ENCODE measurements at places on chromosomes 2 and 18.

DNA sequence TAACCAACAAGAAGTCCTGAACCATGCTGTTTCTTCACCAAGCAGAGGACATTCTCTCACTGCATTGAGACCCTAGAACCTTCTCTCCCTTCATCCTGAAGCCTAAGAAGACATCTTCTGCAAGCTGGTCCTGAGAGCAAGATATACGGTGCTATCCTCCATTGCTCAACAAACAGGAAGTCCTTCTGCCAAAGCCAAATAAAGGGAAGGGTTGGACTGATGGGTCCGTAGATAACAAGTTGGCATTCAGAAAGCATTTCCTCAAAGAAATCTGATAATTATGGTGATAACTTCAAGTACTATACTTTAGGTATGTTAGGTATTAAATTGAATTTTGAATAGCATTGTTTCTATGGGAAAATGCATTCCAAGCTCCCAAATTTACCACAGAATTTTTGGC, 23.3 kb downstream of the GRB14 start:
- no peak for DNase-seq

DNA sequence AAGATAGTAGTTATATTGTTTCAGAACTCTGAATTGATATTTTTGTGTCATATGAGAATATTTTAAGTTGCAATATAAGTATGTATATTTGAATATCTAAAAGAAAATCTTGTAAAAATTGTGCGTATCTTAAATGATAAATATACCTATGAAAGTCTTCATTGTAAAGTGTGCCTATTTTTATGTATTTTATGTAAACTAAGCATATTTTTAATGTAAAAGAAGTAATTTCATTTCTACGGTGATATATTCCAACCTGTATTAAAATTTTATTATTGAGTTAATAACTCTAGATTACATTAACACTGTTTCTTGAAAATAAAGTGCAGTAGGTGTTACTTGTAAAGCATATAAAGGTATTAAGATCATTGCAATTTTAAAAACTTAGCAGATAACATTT, 233.4 kb downstream of the PHLPP1 start:
- DNase-seq = no peak

DNA sequence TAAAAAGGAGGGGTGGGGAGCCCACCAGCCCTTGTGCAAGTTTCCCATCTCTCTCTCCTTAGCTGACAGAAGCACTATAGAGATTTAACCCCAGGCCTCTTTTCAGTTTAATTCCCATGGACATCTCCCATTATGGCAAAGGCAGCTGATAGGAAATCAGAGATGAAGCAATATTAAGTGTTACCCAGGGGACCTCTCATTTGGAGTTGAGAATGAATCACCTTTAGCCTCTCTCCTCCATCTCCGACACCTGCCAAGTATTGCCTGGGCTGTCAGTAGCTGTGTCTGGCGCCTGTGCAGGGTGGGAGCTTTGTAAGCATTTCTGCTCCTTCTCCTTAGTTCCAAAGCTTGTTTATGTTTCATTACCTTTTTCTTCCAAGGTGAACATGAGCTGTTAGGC, 109.0 kb downstream of the AQP4 start:
- no peak for DNase-seq

- no peak for DNase-seq
Observed at GRCh38 chr18:73893880-73894279, 253.8 kb downstream of the FBXO15 start.

- no peak for DNase-seq
Observed at GRCh38 chr2:135845257-135845656, 8.3 kb upstream of the LCT start.

- DNase-seq = no peak
Observed at GRCh38 chr18:79343567-79344207, 52.0 kb upstream of the NFATC1 start.

DNA sequence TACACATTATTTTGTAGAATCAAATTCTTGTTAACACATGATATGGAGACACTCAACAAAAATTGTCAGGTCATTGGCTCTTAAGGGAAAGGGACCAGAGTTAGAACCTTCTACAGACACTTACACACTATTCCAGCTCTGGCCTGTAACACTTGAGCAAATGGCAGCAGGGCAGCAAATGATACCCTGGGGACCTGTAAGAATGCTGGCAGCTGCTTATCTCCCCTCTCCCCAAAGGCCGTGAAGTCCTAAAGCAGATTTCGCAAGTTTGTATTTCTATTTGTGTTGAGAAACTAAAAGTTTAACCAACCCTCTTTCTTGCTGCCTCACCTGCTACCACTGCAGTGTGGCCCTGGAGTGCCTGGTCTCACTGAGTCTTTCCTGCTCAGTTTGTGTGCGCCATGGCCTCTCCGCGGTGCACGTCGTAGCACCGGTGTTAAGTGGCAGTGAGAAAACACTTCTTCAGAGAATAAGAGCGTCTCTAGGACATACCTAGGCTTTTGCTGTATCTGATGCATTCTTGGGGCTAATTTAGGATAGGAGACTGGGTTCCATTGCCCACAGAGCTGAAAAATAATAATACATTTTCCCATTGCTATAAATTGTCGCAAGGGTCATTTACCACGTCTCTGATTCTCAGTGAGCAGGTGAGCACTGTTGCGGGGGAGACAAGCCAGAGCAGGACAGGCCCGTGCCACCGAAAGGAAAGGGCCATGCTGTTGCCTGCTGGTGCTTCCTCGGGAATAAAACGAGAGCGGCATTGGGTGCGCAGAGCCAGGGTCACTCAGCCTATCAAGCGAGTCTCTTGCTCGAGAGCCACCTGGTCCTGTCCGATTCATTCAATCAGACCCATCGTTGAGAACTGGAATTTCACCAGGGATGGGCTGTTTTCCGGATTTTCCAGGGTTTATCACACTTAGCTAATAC, 204.9 kb downstream of the PTGR3 start:
- DNase-seq = no peak

GRCh38 chr2:205739620-205740019, 57.3 kb downstream of the NRP2 start:
- DNase-seq = no peak

DNA sequence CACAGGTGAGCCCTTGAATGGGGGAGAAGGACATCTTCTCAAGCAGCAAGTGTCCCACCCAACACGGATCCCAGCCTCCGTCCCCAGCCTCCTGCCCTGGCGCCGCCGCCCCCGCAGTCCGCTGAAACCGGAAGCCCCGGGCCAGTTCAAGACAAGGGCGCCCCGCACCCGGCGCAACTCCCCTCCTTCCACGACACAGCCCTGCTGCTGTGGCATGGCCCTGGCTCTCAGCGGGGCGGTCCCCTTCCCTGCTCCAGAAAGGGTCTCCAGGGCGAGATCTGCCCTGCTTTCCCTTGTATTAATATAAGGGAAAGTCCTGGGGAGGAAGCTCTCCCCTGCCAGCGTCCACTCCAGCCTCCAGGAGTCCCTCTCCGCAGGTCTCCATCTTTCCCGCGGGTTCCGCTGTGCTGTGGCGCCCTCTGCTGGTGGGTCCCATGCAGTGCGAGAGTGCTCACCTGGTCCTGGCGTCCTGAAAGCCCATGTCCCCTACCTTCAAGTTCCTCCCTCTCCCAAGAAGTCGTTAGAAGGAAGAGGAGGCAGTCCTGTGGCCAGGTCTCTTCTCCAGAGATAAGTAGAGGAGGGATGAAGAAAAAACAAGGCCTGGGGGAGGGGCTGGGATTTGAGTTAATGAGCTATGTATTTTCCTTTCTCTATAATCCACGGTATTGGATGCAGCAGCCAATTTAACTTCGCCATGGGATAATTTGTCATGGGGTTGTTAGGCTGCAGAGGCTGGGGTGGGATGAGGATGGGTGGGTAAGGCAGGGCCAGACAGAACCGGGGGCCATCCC, 176.0 kb downstream of the SMAD2 start:
- DNase-seq = peak; percentile 17

GRCh38 chr2:55151733-55152433, 80.2 kb downstream of the CLHC1 start:
- DNase-seq = no peak

DNA sequence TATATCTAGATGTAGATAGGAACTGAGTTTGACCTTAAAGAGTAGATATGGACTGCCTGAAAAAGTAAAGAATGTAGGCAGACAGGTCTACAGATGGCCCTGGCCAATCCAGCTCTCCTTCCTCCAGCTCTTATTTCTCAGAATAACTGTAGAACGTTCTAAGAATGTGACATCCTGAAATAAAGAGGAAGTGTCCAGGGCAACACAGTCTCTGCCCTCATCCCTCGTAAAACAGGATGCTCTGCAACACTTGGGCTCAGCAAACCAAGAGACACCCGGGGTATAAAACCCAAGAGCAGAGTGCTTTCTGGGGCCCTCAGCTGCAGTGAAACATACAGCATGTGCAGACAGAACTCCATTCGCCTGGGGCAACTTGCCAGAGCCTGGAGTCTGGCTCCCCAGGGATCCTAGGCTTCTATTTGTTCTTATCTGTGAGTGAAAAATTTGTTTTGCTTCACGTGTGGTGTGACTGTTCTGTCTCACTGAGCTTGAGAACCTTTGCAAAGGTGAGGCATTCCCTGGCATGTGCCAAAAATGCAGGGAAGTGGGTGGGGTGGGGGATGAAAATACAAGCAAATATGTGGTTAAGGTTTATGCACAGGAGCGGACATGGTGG, 401.0 kb downstream of the SETBP1 start:
- no peak for DNase-seq

DNA sequence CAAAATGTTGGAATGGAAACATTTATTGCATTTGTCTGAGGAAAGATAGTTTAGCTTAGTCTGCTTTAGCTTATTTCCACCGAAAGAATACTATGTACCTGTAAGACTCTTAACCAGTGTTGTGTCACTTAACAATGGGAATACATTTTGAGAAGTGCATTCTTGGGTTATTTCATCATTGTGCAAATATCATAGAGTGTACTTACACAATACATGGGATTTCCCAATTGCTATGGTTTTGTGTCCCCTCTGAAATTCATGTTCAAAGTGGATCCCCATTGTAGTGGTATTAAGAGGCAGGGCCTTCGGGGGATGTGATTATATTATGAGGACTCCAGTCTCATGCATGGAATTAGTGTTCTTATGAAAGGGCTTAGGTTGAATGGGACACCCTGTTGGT, 249.4 kb upstream of the UBE2E3 start:
- no peak for DNase-seq

- no peak for DNase-seq
Observed at GRCh38 chr2:227377467-227378351, 1.4 kb downstream of the TM4SF20 start.

DNA sequence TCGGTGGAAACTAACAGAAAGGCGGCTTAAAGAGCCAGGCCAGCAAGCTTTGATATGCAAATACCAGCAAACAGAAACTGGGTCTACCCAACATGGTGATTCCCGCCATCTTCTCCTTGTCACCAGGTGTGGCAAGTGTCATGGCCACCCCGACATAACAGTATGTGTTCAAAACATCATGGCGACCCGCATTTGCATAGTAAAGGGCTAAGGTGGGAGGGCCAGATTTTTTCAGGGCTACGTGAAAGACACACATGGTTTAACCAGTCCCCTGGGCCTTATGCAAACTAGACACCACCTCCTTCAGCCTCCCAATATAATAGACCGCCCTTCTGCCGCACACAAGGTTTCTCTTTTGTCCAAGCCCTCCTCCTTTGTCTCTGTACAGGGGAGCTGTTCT, 260.4 kb downstream of the METTL4 start:
- no peak for DNase-seq

DNA sequence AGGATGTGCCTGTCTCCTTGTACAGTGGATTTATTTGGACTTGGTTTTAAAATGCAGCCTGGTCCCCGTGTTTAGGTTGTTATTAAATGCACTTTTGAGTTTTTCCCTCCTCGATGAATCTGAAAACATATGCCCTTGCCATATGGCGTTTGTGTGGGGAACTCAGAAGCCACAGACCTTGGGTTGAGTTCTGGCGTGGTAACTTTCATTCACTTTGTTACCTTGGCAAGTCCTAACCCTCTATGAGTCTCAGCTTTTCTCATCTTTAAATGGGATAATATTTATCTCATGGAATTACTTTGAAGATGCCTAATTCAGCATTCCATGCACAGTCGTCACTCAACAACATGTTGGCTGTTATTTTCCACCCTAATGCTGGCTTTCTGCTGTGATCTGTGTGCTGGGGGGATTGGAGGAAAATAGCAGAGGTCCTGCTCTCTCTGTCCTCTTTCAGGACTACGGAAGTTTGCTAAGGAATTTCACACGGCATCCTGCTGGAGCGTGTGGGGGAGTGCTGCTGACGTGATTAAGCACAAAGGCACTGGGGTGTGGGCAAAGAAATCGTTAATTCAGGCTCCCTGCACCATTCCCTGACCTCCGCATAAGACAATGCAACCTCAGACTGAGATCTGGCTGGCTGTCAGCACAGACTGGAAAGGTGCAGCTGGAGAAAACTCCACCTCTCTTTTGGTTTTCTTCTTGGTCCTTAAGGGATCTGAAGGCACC, 61.7 kb downstream of the LDLRAD4 start:
- no peak for DNase-seq

- DNase-seq = no peak
Observed at GRCh38 chr2:132559921-132560320, 110.1 kb downstream of the LYPD1 start.

- no peak for DNase-seq
Observed at GRCh38 chr2:146777181-146777580, 1067.6 kb upstream of the ACVR2A start.

DNA sequence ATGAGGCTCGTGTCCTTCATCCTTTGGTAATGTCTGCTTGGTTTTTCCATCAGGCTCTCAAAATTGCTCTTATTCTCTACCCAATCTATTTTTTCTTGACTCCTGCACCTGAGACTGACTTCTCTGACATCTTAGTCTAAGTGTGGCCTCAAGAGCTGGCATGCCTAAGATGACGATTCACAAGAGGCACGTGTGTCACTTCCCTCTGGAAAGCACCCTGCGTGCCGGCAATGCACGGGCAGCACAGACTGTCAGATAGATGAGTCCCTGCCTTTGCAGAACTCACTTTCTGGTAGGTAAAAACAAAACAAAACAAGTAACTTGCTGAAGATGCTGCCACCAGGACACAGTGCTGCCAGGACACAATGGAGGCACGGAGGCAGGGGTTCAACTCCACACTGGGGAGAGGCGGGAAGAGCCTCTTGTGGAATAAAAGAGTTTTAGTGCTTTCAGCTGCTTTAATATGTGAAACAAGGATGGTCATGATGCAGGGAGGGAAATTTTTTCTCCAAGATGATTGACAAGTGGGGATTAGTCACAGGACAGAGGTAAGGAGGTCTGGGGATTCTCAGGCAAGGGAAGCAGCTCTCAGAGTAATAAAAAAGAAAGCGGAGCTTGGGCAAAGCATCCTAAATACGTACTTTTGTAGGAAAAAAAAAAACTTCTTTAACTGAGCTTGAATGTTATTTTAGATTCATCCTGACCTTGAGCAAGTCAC, 27.3 kb downstream of the CYB5A start:
- no peak for DNase-seq

- no peak for DNase-seq
Observed at GRCh38 chr18:60962625-60963024, 370.6 kb upstream of the CDH20 start.

GRCh38 chr2:144730711-144731110, 210.8 kb upstream of the ZEB2 start:
- DNase-seq = no peak

- DNase-seq = peak; percentile 97
Observed at GRCh38 chr2:240434728-240435456, 571 bp upstream of the GPC1 start.

DNA sequence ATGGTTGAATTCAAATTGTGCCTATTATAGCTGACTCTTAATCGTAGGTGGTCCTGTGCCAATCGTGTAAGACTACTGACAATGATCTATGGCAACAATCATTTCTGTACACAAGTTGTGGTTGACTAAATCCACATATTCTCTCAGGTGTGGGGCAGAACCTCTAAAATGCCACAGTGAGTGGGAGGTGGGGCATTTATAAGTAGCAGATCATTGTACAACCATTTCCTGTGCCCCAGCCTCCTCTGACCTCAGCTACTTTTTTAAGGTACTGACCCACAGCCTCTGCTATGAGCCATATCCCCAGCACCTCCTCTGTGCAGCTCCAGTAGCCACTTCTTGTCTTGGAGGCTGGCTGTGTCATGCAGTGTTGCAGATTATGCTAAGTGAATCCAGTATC, 48.6 kb upstream of the RAPH1 start:
- DNase-seq = peak; percentile 56
